Activated T-cell treated with anti-CD3 and anti-CD28 coated beads, Interleukin-2, amount 50 U/mL, for 48 hours (primary cell): ENCODE measurements at places on chromosomes 7 and 10.

GRCh38 chr7:67631476-67631875, 634.8 kb downstream of the TYW1 start:
- DNase-seq: no peak

DNA sequence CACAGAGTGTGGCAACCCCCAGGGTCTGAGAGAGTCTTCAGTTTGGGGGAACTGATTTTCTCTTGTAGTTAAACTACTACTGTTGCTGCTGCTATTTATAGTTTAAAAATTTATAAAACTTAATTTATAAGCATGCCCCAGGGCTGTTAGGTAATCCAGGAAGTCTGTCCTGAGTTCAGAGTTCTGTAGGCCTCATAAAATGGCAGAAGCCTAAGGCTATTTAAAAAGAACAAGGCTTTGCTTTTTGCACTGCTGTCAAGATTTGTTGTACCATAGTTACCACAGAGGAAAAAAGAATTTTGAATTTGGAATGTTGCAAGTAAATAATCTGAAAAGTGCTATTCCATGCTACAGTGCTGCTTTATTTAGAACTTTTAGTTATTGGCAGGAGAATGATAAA, 66.1 kb downstream of the AGK start:
- no peak for DNase-seq

- no peak for DNase-seq
Measured at GRCh38 chr10:3578682-3579081, 206.3 kb downstream of the KLF6 start.

DNA sequence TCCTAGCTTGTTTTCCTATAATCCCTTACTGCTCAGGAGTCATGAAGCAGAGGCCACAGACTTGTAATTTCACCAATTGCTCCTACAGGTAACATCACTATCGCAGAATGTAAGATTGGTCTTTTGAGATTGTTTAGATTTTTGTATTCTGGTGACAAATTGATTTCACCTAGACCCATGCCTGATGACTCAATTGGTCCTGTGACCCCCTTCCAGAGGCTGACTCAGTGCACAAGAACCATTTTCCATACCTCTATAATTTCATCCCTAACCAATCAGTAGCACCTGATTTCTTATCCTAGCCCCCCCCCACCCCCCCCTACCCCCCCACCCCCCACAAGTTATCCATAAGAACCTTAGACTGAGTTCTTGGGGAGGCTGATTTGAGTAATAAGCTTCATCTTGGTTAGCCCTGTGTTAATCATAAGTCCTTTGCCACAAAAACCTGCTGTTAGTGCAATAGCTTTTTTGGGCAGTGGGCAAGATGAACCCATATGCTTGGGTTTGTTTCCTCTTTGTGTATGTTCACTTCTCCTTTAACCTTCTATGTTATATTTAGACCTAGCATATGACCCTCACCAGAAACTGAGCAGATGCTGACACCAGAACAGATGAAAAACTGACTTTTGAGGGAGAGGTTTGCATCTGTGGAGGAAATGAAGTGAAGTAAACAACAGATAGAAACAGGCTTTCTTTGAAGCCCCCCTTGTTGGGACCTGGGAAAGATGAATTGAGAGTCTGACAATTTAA, 187.1 kb downstream of the KIF20B start:
- no peak for DNase-seq

DNA sequence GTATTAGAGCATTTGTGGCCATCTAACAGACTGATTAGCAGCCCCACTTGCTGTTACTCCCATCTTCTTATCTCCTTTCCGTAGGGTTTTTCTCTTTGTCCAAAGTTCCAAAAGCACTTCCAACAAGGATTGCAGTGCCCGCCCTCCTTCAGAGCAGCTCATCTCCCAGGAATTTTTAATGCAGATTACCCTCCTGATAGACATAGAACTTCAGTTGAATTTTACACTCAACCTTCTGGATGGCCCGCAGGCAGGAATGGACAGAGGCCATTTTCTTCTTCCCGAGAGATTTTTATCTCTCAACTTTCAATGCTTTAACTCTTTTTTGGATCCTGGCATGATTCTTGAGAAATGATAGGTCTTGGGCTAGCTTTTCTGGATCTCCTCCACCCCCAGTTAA, 23.3 kb downstream of the PRKG1 start:
- DNase-seq: no peak

GRCh38 chr10:12966067-12966466, 35.4 kb downstream of the CCDC3 start:
- no peak for DNase-seq

DNA sequence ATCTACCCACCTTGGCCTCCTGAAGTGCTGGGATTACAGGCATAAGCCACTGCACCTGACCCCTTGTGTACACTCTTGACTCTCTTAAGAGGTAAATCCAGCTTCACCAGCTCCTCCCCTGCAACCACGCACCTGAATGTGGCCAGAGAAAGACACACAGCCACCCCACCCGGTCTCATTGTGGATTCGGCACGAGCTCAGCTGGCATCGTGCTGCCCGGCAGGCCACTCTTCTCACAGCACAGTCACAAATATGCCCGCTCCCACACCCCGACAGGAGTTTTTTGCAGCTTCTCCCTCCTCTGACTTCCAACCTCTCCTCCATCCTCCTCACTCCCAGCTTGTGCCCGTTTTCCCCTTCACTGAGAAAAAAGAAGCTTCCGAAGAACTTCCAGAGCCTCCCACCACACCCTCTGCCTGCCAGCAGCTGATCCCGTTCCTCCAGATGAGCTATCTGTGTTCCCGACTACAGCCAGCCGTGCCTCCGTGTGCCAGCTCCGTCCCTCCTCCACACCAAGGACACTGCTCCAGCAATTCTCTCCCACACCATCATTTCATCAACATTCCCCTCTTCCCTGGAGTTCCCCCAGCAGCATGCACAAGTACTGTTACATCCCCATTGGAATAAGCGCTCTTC, 8.0 kb upstream of the SMARCD3 start:
- DNase-seq: no peak

GRCh38 chr7:17384400-17384799, 85.9 kb downstream of the AHR start:
- DNase-seq: no peak

GRCh38 chr7:35780070-35780469, 20.8 kb upstream of the SEPTIN7 start:
- no peak for DNase-seq

GRCh38 chr10:118047880-118048279, 1.1 kb upstream of the RAB11FIP2 start:
- no peak for DNase-seq

GRCh38 chr10:86632009-86632800, 22.1 kb upstream of the OPN4 start:
- DNase-seq: no peak

DNA sequence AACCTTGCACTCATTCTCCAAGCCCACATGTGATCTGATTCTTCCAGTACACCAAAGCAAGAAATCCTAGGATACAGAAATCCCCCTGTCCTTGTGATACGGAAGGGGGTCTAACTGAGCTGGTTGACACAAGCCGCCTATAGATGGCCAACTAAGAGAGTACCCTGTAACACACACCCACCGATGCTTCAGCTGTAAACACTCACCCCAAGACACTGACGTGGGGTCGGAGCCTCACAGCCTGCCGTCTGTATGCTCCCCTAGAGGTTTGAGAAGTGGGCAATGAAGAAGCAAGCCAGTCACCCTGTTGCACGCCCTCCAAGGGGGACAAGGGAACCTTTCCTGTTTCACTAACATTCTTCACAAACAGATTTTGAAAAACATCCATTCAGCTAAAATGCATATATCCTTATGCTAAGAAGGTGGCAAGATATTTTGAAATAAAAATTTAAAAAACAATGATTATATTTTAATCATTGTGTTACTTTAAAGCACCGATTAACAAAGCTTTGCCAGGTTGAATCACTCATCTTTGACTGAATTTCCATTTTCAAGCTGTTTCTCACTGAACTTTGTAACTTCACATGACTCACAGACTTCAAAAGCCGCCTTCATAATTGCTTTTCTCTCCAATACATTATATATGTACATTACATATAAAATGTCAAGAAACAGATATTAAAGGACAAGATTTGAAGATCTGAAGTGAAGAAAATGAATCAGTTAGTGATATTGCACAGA, 329.3 kb downstream of the ARL4A start:
- DNase-seq: no peak

DNA sequence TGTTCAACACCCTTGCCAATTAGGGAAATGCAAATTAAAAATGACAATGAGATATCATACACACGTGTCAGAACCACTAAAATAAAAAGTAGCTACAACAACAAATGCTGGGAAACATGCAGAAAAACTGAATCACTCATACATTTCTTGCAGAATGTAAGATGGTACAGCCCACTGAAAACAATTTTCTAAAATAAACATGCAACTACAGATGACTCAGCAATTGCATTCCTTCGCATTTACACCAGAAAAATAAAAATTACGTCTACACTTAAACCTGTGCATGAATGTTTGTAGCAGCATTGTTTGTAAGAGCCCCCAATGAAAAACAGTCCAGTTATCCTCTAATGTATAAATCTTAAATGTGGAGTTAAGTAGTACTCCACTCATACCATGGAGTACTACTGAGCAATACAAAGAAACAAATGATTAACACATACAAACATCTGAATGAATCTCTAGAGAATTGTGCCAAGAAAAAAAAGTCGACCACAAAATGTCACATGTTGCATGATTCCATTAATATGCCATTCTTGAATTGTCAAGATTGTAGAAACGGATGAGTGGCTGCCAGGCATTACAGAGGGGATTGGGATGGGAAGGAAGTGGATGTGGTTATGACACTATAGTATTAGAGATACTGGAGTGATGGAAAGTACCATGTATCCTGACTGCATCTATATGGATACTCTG, 134.6 kb upstream of the NPSR1 start:
- DNase-seq: no peak
